ENCODE measurements at places on chromosomes 7 and 10.

DNA sequence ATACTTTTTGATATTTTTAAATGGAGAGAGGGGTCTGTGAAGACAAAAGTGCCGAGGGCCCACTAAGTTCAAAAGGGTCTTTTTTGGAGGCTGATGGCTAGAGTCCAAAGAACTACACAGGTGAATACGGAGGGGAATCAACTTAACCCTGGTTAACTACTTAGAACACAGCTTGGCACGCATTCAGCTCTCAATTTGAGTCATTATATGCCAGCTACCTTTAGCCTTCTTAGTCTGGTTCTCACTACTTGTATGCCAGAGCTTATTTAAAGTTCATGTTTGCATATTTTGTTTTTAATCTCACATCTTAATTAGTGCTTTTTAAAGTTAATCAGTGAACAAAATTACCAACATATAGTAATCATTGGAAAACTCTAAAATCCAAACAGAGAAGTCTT is 80.8 kb downstream of the VWDE start:
- peaks cover 2% of the 10 kb centered on the region for H3K4me1 ChIP-seq
- H3K27ac ChIP-seq, result no peak overlapping the region
- DNase-seq, result no peak
- H3K4me3 ChIP-seq, result no peak overlapping the region
- no peaks in the 10 kb centered on the region for H3K27me3 ChIP-seq

- no peak for DNase-seq
- H3K27me3 ChIP-seq, result no peaks in the 10 kb centered on the region
- peaks cover 2% of the 10 kb centered on the region for H3K36me3 ChIP-seq
- peak overlapping the region; percentile 39 for H3K4me3 ChIP-seq
- no peak overlapping the region for H3K27ac ChIP-seq
- peaks cover 14% of the 10 kb centered on the region for H3K4me1 ChIP-seq
These were observed 223.0 kb downstream of the ELFN1 start for GRCh38 chr7:1893036-1893435.

GRCh38 chr10:52818019-52818418 is 45.4 kb upstream of the MBL2 start:
- H3K27me3 ChIP-seq, result no peaks in the 10 kb centered on the region
- no peak for DNase-seq
- no peaks in the 10 kb centered on the region for H3K36me3 ChIP-seq
- no peaks in the 10 kb centered on the region for H3K4me1 ChIP-seq
- H3K27ac ChIP-seq, result no peak overlapping the region
- no peak overlapping the region for H3K4me3 ChIP-seq

DNA sequence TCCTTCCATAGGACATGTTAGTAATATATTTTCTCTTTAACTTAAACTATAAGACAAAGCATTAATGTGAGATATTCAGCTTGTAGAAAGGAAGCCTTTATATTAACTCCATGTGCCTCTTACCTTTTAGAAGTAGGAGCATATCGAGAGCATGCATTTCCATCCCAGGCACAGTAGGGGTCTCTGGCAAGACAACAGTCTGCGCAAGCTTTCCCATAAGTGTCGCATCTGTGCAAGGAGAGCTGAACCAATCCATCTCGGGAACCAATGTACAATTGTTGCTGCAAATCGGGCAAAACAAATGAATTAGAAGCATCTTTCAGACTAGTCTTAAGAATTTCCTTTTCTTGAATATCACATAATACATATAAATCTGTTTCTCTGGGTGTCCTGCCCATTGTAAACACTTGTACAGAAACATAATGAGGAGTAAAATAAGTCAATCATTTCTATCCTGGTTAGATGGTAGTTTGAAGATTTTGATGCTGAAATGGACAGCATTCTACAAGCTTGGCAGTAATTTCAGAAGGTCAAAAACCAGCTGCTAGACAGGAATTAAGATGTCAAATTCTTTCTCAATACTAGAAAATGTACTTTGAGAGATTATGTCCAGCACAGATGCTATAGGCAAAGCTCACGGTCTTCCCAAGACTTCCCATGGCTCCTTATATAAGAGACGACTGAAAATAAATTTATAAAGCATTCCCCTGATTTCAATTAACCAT is 171.8 kb downstream of the SEMA3D start:
- no peak overlapping the region for H3K4me3 ChIP-seq
- H3K27ac ChIP-seq, result no peak overlapping the region
- H3K36me3 ChIP-seq, result no peaks in the 10 kb centered on the region
- DNase-seq, result no peak
- H3K4me1 ChIP-seq, result no peaks in the 10 kb centered on the region

DNA sequence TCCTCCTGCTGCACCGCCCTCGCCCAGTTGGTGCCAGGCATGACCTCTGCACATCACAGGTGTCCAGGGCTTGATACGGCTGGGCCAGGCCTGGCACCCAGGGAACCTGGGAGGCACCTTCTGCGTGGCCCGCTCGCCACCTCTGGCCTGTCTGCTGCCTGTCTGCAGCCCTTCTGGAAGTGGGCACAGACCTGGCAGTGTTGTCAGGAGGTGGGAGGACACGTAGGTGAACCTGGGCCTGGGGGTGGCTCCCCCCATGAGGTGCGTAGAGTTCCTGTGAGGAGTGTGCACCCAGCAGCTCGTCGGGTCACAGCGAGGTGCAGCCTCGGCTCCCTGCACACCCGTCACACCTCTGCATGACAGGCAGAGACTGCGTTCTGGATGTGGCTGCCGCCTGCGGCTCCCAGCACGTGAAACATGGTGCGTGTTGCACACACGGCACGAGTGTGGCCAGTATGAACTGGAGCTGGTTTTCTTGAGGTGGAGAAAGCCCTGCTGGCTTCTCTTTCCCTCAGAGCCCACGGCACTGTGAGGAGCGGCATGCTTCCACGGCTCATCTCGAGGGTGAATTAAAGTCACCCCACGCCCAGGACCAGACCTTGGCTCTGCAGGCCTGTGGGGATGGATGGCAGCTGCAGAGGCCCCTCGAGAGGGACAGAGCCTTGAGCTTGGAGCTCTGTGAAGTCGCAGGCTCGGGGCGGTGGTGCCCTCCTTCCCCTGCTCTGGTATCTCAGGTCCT is 24.8 kb downstream of the INPP5A start:
- no peak overlapping the region for H3K27ac ChIP-seq
- H3K4me3 ChIP-seq, result no peak overlapping the region
- peaks cover 29% of the 10 kb centered on the region for H3K4me1 ChIP-seq
- DNase-seq, result no peak
- H3K27me3 ChIP-seq, result no peaks in the 10 kb centered on the region

Measured in T-helper 17 cell (primary cell).